NCI-H1417 (cell line): ENCODE measurements at places on chromosomes 6 and 20.
A peak's percentile ranks its signal among the peaks of the same experiment; 100 is the strongest.

DNA sequence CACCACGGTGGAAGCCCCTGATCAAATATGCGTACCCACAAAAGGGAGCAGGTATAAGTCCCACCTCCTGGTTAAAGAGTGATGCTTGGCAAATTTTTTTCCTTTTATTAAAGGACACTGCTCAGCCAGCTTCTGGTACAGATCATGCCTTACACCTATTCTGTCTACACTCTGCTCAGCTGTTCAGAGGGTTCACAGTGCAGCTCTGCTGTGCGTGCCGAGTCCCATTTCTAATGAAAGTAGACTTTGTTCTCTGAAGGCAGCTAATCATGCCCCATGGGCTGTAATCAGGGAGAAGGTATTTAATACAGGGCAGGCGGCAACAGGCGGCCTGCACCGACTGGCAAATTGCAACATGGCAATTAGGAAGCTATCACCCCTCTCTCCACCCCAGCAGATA lies 16.3 kb downstream of the LRRC73 start:
- no peak for DNase-seq

DNA sequence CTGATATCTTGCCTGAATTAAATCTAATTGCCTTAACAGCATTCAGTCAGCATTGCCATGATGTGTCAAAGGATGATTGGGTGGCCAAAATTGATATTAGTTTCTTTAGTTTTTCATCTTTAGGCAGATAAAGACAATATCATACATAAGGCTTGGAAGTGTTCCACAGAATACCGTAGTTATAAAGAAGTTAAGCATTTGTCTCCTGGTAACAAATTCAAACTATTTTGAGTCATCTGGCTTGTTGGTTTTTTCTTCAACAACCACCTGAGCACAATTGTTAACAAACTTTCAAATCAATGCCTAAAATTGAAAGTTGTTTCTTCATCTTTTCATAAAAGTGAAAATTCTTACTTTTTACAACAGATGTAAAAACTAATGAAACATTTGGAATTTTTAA lies 47.5 kb upstream of the ADGRF5 start:
- no peak for DNase-seq

GRCh38 chr6:26342106-26343004 lies 22.6 kb upstream of the BTN3A2 start:
- DNase-seq = no peak

- no peak for DNase-seq
Observed at GRCh38 chr6:52840763-52841585, at the start of gene GSTA5. TSS of gene GSTA5 (minus strand) at chr6:52840813.

DNA sequence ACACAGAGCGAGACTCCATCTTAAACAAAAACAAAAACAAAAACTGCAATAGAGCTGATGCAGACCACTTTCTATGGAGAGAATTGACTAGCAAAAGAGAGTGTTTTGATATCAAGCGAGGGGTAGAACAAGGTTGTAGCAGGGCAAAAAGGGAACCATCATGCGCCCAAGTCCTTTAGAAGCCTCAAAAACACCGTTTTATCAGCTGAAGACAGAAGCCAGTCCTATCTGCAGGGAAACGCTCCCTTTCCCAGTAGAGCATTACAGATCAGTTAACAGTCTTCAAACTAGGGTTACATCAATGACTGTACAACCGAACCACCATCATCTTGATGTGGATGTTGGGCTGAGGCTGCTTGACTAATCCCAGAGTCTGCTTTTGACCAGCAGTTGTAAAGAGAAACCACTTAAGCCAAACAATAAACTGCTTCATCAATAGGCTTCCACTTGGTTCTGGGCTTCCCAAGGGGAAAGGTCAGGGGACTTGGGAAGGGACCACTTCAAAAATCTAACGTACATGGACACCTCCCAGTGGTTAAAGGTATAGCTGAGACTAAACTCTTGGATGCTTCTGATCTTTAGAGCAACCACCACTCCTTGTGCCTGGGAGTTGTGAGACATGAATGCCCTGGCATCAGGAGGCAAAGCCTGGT lies 59.6 kb upstream of the SPDEF start:
- no peak for DNase-seq

DNA sequence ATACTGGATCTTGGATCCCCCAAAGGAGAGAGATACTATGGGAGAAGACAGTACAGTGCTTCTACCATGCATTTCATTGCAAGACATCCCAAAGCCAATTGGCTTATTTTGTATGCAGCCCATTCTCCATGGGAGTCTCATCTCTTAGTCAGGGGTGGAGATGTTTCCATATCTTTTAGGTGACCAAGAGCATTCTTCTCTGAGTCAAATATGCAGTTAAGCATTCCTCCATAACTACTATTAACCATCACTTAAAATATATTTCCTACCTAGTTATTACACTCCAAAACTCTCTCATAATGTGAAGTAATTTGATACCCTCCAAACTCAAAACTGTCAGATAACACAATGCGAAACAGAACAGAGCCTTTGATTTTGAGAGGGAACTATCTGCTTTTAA lies 542.6 kb downstream of the HDGFL1 start:
- DNase-seq = no peak

DNA sequence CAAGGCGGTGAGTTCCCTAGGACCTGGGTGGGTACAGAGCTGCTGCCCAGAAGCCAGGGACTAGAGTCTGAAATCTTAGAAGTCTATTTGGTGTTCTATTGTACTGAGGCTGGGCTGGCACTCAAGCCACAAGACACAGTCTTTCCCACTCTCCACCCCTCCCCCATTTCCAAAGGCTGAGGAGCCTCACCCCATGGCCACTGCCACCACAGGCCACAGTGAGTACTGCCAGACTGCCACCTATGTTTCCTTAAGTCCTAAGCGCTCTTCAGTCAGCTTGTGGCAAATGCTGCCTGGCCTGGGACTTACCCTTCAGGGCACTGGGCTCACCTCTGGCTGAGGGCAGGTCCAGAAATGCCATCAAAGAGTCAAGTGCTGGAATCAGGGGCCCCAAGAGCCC lies 469.3 kb downstream of the HAO1 start:
- DNase-seq = no peak

DNA sequence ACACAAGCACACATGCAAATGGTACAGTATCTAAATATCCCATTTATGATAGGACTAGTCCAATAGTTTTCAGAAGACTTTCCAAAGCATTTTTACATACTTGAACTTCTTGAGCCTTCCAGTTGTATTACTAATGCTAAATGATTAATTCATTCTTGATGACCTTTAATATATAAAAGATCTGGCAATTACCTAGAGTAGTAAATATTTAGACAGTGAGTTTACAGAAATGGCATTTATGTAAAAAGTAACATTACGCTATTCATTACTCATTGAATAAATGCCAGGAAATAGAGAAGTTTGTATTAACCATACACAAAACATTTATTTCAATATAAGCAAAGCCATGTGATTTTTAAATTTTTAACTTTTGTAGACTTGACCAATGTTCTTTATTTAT lies 158.8 kb downstream of the DST start:
- no peak for DNase-seq

- DNase-seq = no peak
Observed at GRCh38 chr6:6591778-6592465, 3.4 kb downstream of the LY86 start.

DNA sequence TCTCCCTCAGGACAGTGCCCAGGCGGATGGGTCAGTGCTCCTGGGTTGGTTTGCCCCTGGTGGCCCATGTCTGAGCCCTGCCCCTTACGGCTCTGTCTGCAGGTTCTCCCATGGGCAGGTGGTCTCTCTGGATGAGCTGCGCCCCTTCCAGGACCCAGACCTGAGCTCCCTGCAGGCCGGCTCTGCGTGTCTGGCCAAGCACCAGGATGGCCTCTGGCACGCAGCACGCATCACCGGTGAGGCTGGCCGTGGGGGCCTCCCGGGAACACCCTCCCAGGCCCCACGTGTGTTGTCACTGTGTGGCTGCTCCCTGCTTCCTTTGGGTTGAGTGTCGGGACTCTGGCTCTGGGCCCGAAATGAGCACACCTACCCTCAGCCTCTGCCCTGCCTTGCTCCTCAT lies 3.3 kb upstream of the LIME1 start:
- DNase-seq = no peak

- DNase-seq = no peak
Observed at GRCh38 chr20:43949248-43949647, 34.6 kb downstream of the TOX2 start.

- no peak for DNase-seq
Observed at GRCh38 chr6:26457264-26457805, 420 bp upstream of the BTN2A1 start.

DNA sequence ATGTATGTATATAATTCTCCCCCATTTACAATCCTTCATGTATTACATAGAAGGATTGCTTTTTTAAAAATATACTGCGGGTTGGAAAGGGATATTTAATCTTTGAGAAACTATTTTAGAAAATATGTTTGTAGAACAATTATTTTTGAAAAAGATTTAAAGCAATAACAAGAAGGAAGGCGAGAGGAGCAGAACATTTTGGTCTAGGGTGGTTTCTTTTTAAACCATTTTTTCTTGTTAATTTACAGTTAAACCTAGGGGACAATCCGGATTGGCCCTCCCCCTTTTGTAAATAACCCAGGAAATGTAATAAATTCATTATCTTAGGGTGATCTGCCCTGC lies 3.6 kb downstream of the FOXC1 start:
- DNase-seq = no peak

- DNase-seq = no peak
Observed at GRCh38 chr6:109308018-109308492, 74.2 kb downstream of the CD164 start.

DNA sequence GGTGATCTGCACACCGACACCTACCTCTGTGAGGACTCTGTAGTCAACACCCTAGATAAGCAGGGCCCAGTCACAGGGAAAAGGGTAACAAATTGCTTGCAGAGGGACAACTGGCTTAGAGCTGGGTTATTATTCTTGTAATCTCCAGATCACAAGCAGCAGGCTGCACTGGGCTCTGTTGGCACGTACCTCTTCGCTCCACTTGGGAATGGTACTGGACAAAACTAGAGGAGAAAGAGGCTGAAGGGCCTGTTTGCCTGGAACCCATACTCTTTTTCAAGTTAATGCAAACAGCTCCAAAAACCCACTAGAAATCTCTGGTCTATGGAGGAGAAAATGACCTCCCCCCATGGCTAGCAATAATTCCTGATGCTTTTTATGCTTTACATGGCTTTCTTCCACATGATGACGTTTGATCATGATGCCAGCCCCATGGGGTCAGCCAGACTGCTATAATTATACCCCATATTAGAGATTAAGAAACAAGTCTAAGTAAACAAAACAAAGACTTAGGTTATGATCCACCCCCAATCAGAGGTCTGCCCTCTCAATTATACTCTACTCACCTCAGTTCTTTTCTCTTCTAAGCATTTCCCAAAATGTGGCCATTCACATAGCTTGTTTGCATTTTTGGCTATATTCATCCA lies 190.0 kb downstream of the UNC5CL start:
- peak; percentile 53 for DNase-seq
